Activated naive CD8-positive, alpha-beta T cell treated with anti-CD3 and anti-CD28 coated beads, Interleukin-2, amount 50 U/mL, for 24 hours (primary cell): ENCODE measurements at places on chromosomes 1 and 21.

DNA sequence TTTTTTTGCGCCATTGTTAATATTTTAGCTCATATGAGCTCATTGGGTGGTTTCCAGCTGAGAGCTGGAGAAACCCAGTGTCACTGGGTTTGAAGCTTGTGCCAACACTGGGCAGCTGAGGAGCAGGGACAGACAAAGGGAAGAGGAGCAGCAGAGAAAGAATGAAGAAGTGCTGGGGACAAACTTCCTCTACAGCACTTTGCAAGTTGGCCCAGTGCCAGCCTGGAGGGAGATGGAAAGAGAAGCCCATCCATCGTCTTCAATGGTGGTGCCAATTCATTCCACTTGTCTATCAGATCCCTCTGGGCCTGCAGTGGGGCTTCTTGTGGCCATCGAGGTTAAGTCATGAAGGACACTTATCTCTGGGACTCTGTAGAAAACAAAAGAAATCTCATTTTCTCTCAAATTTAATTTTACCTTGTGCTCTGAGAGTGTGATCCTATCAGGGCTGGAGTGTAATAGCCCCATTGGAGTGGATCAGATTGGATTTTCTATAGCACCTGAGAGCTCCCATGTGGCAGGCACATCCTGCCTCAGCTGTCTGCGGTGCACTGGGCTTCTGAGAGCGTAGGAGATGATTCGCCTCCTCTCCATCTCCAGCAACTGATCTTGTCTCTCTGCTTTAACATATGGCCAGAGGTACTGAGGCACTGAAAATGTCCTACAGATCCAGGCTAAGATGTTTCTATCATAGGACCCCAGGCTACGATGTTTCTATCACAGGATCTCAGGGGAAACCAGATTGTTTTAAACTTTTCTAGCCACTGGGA is 114.7 kb downstream of the TNR start:
- DNase-seq = no peak

DNA sequence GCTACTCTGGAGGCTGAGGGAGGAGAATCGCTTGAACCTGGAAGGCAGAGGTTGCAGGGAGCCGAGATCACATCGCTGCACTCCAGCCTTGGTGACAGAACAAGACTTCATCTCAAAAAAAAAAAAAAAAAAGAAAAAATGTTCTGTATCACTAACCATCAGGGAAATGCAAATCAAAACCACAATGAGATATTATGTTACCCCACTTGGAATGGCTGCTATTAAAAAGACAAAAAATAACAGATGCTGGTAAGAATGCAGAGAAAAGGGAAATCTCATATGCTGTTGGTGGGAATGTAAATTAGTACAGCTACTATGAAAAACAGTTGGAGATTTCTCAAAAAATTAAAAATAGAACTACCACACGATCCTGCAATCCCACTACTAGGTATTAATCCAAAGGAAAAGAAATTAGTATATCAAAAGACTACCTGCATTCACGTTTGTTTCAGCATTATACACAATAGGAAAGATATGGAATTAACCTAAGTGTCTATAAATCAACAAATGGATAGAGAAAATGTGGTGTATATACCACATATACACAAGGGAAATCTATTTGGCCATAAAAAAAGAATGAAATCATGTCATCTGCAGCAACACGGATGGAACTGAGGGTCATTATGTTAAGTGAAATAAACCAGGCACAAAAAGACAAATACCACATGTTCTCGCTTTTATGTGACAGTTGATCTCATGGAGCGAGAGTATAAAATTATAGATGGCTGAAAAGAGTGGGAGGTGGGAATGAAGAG is 62.6 kb downstream of the ABL2 start:
- no peak for DNase-seq

GRCh38 chr1:174405219-174405618 is 42.5 kb upstream of the GPR52 start:
- no peak for DNase-seq

- DNase-seq = no peak
Observed at GRCh38 chr1:40887012-40887378, 24.8 kb upstream of the CITED4 start.

- no peak for DNase-seq
Observed at GRCh38 chr1:176205332-176205914, 1.7 kb downstream of the COP1 start.

GRCh38 chr1:54302951-54303843 is 103.0 kb downstream of the SSBP3 start:
- no peak for DNase-seq

- DNase-seq = no peak
Observed at GRCh38 chr1:59691261-59691660, 123.5 kb upstream of the HOOK1 start.

DNA sequence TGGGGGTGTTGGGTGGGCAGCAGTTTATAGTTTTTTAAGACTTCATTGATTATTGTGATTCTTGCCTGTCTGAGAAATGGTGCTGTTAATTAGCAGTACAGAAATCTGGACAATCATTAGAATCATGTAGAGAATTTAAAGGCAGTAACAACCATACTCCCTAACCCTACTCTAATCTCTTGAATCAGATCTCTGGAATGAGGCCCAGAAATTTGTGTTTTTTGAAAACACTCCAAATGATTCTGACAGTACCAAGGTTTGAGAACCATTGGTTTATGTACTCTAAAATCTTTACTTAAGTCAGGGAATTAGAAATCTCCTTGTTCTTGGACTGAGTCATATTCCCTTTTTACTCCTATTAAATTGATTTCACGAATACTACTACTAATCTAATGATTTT is 24.0 kb downstream of the FNBP1L start:
- DNase-seq = no peak

DNA sequence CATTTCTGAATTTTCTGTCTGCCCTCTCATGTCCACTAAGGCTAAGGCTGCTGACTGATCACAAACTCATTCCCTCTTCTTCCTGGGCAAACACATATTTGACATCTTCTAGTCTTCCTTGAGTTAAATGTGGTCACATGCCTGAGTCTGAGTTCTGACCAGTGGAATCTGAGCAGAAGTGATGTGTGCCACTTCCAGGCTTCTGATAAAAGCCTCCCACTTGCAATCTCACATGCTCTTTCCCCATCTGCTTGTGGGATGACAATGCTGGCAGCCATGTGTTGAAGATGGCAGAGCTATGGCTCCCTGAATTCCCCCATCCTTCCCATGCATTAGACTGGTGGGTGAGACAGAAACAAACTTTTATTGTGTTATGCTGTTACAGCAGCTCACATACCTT is 149.9 kb upstream of the ZNF648 start:
- DNase-seq = no peak

DNA sequence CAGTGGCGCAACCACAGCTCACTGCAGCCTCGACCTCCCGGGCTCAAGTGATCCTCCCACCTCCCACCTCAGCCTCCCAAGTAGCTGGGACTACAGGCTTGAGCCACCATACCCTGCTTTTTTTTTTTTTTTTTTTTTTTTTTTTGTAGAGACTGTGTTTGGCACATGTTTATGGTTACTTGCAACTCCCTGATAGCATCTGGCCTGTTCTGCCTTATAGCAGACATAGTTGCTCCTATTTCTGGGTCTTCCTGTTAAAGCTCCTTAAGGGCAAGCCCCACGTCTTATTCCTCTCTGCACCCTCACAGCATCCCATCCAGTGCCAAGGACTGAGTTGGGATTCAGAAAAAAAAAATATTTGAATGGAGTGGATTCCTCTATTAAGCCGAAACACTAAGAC is 17.1 kb upstream of the CNR2 start:
- no peak for DNase-seq

DNA sequence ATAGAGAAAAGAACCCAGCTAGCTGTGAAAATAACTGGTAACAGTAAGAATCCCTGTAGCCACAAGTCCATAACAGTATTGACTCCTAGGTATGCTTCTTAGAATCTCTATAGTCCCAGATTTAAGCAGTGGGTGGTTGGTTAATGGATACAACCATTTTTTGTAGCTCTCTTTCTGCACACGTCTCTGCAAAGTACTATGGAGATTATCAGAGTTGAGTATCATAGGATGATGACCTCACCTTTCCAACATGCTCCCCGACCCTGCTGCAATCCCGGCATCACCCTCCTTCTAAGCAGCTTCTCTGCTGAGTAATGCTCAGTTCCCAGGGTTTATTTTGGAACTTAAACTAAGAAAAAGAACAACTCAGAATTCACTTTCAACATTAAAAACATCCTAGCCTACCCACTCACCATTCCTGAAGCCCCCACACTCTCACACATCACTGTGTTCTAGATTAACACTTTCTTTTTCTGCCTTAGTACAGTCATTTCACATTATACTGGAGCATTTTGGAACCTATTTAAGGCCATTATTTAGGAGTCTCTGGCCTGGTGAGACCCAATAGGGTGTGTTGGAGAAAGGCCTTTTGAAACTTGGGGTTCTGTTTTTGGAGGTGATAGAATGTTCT is 2.7 kb downstream of the MLLT11 start:
- no peak for DNase-seq

GRCh38 chr1:67566803-67567377 is 118.1 kb upstream of the GADD45A start:
- no peak for DNase-seq

- no peak for DNase-seq
Observed at GRCh38 chr1:224770336-224770693, 154.2 kb downstream of the CNIH3 start.

- DNase-seq = no peak
Observed at GRCh38 chr1:54268762-54269297, 68.9 kb downstream of the MRPL37 start.

GRCh38 chr1:25182629-25183028 is 49.7 kb downstream of the SYF2 start:
- no peak for DNase-seq

- no peak for DNase-seq
Observed at GRCh38 chr1:51516649-51517158, 2.4 kb downstream of the EPS15 start.

- no peak for DNase-seq
Observed at GRCh38 chr21:46437511-46437910, 21.2 kb upstream of the DIP2A start.

DNA sequence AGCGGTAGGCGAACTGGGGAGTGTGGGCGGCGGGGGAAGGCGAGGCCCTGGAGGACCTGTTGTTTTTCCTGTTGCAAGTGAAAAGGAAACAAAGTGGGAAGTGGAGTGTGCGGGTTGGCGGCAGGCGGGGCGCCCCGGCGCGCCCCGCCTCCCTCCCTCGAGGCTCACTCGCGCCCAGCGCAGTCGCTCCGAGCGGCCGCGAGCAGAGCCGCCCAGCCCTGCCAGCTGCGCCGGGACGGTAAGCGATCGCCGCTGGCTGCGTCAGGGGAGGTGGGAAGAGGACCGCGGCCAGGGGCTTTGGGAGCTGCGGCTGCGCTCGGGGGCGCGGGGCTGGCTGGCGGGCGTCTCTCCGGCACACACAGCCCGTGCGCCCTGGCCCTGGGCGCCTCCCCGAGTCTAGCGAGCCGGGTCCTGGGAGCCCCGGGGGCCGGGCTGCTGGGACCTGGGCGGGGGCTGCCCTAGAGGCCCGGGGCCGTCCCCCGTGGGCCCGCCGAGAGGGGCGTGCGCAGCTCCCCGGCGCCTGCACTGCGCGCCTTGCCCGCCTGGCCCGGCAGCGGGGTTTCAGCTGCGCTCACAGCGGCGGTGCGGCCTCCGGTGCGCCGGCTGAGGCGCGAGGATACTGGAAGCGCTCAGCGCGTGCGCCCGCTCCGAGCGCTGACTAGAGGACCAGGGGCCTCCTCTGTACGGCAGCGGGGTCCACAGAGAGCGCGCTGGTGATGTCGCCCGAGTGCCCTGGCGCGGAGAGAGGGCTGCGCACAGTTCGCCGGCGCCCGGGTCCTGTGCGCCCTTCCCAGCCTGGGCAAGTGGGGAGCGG is at the start of gene PIK3CD:
PIK3CD (plus strand) TSS at position 167 of the 814 bp plus-strand sequence. CDS start 58,725 bp downstream, outside the sequence.
- peak; percentile 56 for DNase-seq

GRCh38 chr1:66731170-66731865 is 20.9 kb upstream of the DYNLT5 start:
- no peak for DNase-seq

GRCh38 chr1:215825056-215825455 is 258.0 kb downstream of the KCTD3 start:
- DNase-seq = no peak

DNA sequence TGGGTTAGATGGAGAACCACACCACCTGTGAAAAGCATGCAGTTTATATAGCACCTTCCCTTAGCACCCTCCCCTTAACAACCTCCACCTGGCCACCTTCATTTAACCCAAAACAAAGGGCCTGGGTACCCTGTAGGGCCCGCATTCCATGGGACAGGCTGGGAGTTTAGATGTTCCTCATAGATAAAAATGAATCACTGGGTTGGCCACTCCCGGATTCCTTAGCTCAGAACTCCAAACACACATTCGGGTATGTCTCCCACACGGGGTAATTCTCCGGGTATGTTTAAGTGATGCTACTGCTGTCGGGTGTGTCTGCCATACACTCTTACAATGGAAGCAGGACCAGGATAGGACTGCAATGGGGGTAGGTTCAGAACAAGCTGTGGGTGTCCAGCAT is 43.9 kb upstream of the FOXO6 start:
- no peak for DNase-seq

GRCh38 chr1:55749975-55750627 is 534.9 kb upstream of the USP24 start:
- DNase-seq = no peak

DNA sequence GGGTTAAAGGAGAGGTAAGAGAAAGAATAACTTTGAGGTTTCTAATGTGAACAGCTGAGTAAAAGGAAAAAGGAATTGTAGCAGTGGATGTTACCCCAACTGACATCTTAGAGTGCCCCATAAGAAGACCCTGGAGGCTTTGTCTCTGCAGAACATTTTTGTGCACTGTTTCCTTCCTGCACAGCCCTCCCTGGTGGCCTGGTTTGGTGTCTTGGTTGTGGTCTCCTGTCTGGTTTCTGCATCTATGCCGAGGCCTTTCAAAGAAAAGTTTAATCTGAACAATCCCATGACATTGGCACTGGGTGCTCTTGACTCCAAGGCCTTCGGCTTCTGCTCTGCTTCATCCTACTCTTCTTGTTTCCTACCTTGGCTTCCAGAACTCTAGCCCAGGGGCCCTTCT is 57.8 kb downstream of the RHOU start:
- DNase-seq = no peak

DNA sequence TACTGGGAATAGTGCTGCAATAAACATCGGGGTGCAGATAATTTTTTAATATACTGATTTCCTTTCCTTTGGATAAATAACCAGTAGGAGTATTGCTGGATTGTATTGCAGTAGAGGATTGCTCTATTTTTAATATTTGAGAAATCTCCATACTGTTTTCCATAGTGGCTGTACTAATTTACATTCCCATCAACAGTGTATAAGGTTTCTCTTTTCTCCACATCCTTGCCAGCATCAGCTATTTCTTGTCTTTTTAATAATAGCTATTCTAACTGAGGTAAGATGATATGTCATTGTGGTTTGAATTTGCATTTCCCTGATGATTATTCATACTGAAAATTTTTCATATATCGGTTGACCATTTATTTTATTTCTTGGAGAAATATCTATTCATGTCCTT is 31.1 kb downstream of the GJA5 start:
- no peak for DNase-seq

DNA sequence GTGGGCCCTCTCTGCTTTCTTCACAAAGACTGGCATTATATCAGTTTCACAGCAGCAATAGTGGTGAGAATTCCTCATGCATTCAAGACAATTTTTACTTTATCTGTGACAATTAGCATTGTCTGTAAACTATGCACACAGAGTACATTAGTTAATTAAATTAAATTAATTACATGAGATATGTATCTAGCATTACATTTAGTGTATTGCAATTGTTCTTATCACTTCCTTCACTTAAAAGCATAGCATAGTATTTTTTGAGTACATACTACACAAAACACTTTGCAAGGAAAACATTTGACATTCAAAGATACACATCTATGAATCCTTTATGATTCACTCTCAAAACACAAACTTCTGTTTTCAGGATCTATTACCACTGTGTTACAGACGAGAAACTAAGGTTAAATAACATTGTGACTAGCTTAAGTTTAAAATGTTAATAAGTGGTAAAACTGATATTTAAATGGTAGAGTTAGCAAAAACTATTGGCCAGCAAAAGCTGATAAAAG is 1542.6 kb downstream of the PLA2G4A start:
- DNase-seq = no peak
